ENCODE measurements at places on chromosomes 1 and 21.

DNA sequence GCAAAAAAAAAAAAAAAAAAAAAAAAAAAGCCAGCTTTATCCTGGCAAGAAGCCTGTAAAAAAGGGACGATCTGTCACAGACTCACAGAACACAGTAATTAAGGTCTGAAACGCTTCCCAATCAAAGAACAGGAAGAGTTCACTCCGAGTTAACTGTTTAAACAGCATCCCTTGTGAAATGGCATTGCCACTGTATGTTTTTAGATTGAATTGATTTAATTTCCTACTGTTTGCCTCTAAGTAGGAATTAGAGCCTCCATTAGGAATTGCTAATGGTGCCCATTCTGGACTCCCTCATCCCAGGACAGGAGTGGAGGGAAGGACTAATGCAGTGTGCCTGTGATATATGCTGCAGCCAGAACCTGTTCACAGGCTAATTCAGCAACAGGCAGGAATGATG, 370.8 kb downstream of the RWDD3 start:
- DNase-seq: no peak

GRCh38 chr1:5927506-5928370, 64.5 kb downstream of the NPHP4 start:
- DNase-seq: no peak

DNA sequence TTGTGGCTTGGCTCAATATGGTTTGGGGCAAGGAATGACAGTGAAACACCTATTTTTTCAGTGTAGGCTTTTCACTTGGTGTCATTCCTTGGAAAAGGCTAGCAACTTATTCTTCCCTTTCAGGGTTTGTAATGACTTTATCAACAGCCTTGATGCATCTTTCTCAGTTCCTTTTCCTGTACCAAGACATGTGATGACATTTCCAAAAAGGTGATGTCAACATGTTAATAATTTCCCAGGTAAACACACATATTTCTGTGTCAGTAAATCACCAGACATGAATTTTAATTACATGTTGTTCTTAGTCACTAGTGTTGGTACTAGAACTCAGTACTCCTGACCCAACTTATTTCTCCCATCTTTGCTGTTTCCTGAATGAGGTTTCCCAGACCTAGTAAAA, 37.8 kb upstream of the RRP15 start:
- DNase-seq: no peak

DNA sequence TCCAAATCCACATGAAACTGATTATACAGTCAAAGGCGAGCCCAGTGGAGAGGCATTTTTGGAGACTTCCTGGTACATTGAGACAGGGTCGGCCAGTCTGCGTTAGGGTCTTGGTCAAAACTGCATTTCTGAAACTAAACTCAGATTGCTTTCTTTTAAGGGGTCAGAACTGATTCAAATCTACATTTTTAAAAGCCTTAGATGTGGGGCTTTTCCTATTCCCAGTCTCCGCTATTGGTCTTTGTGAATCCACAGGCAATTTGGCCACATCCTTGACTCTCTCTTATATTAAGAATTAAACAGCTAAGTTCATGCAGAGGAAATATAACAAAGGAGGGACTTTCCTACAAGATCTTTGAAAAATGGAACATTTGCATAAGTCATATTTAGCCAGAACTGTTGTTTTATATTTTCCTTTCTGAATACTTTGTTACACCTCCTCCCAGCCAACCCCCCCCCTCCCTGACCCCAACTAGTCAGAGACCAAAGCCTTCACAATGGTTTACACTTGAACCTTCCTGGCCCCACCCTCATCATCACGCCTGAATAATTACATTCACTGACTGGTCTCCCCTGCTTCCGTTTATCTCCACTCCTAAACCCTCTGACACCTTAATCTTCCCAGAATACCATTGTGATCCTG, 30.9 kb downstream of the SELL start:
- DNase-seq: peak; percentile 17

DNA sequence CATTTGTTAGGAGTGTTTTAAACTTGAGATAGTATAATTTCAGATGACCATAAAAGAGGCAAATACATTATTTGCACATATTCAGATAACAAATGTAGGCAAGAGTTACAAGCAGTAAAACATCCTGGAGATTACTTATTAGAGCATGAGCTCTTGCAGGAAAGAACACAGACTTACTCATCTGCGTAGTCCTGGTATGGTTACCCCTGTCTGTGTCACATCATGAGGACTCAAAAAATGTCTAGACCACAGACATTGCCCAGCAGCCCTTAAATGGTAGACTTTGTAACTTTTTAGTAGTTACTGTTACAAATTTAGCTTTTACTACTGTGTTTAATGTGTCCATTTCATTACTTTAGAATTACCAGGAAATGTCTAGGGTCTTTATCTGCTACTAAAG, 12.8 kb downstream of the CACHD1 start:
- no peak for DNase-seq

- no peak for DNase-seq
Measured at GRCh38 chr1:171434717-171435346, 50.5 kb upstream of the PRRC2C start.

DNA sequence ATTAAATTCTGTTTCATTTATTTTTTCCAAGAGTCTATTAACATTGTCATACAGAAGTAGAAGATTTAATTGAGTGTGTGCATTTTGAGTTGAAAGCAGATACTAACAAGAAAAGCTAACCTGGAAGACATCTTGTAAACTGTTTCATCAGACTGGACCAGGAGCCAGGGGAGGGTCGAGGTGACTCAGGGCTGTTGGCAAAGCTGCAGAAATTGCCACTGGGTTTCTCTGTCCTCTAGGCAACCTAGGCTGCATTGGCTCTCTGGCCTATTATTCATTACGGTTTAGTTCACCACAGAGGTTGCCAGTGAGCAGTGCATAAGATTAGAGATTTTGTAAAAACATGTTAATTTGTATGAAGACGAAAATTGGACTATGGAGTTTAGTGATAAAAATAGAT, 27.5 kb downstream of the ERG start:
- no peak for DNase-seq

DNA sequence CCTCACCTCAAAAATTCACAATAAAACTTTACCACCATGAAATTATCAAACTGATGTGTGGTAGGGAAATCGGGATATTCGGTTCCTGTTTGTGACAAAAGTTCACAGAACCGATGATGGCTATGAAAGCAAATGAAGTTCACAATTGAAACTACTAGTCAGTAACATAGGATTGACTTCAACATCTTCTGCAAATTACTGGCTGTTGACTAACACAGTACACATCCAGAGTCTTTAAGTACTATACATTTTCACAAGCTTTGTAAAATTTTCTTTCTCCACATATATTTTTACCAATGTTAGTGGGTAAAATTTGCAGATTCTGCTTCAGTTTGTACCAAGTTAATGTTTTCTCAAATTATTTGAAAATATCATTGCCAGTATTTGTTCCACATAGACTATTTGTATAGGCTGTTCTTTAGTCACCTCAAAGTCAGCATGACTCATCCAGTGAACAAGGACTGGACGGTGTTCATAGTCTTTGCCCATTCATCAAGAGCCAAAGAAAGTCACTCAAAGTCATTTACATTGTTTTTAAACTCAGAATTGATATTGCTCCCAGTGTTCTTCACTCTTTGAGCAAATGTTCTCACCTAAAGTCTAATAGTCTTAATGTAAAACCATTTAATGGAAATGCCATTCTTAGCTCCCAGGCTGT, 213.4 kb downstream of the USP25 start:
- no peak for DNase-seq

GRCh38 chr21:34736116-34736874, 67.5 kb downstream of the CLIC6 start:
- no peak for DNase-seq

DNA sequence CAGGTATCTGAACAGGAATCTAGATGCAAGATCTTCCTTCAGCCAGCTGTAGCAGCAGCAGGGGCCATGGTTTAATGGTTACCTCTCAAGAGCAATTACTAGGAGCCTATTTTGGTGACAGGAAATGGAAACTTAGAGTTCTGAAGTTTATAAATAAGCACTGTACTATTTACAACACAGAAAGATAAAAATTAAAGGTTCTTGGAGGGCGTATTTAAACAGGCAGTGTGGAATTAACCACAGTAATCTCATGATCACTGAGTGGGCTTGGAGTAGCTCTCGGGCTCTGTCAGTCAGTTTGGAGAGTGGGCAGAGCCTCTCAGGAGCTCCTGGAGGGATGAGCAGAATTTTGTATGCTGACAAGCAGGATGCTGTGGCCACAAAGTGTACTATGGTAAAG, 10.2 kb upstream of the FCRL5 start:
- no peak for DNase-seq

DNA sequence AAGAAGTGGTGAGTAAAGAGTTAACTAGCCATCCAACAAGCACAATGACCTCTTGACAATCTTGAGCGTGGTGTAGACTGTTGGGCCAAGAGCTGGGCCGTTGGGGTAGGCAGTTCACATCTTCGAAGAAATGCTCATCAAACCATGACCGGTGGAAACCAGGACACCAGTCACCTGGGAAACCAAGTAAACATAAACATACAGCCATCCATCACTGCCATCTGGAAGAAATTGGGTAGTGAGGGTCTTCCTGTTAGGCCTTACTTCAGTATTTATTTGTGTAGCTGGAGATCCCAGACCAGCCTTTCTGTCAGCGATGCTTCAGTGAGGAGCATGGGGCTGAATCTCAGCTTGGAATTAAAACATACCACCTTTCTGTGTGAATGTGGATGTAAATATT, 108.1 kb upstream of the HAO2 start:
- no peak for DNase-seq

DNA sequence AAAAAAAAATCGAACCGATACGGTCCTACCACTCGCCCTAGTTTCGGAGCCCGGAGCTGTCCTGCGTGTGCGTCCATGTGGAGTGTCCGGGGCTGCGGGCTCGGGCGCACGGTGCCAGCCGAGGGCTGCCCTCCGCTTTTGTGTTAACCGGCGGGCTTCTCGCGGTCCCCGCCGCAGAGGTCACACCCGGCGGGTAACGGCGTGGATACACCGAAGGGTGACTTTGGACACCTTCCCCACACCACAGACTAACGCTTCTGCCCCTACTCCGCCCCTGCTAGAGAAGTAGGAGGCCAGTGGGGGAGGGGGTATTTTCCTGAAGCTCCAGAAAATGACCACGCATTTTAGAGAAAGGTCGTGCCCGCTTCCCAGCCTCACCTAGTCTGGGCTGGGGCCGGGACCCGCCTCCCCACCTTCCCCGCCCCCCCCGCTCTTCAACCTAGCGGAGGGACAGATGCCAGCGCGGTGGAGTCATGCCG, 609 bp upstream of the ATF3 start:
- no peak for DNase-seq

DNA sequence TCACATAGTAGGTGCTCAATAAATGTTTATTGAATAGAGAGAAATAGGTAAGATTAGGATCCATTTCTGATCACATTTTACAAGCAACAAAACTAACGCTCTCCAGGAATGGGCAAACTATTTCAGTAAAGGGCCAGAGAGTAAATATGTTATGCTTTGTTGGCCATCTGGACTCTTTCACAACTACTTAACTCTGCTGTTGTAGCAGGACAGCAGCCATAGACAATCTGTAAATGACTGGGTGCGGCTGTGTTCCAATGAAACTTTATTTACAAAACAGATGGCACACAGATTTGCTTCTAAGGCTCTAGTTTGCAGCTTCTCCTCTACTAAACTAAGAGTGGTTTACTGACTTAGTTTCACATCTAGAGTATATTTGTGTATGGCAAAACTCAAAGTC, 83.0 kb upstream of the BACH1 start:
- no peak for DNase-seq

DNA sequence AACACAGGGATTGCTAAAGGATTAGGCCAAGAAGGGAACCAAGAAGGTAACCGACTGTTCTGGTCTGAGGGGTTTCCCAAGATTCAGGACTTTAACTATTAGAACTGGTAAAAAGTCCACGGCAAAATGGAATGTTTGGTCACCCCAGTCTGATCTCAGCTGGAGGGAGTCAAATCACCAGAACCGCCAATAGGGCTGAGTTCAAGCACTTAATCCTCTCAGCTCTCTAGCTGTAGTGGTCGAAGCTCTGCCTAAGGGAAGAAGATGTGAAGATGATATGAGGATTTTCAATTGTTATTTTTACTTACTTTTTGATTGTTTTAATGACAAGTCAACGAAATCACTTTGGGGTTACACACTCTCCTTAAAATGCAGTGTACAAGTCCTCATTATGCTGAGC, 29.1 kb downstream of the F5 start:
- DNase-seq: no peak

GRCh38 chr1:166471359-166471758, 304.6 kb upstream of the FAM78B start:
- DNase-seq: no peak

DNA sequence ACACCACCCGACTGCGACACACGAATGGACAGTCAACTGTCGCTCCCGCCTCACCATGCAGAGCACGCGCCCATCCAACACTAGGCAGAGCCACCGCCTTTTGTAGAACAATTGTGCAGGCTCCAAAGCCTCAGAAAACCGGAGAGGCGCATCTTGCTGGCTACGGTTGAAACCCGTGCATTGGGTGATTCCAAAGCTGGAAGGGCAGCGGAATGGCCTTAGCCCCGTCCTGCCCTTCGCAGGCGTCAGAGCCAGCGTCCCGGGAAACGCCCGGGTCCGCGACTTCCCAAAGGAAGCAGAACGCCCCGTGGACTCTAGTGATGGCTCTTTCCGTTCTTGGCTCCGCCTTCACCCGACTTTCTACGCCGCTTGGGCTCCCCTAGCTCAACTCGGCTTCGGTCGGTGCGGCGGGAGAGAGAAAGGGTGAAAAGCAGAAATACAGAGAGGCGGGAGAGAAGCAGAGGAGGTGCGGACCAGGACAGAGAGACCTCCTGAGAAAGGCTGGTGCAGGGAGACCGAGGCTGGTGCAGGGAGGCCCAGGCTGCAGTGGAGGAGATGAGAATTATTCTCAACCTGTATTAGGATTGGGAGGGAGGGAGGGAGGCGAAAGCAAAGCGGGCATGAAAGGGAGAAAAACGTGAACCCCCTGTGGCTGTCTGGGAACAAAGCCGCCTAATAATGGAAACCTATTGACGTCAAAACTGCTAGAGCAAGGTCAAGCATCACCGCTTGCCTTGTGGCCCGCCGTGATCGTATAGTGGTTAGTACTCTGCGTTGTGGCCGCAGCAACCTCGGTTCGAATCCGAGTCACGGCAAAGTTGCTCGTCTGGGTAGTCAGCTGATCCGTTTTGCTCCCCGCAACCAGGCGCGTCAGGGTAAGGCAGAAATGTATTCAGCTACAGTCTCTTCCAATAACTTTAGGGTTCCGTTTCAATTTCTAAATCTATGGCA, 99.5 kb downstream of the PRKAB2 start:
- no peak for DNase-seq

GRCh38 chr1:160717306-160717705, 5.7 kb upstream of the CD48 start:
- no peak for DNase-seq

DNA sequence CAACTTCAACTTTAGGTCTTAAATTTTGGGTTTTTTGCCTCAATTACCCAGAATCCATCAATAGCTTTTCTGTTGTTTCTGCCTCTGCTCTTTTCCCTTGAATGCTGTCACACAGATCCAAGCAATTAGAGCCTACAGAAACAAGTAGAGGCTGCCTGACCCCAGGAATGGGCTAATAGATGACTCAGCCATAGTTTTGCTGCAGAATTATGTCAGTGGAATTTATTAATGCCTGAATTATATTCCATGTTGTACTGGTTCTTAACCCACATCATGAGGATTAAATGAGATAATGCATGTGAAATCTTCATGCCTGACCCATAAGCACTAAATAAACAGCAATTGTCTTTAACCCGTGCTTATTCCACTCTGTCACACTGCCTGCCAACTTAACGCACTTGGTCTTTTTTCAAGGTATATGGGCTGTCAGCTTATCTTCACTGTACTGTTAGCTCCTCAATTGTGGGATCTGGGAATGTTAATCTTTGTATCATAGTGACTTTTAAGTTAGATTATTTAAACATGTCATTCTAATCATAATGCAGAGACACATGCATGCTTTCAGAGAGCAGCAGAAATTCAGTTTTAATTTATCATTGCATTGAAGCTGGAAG, 213.3 kb downstream of the ROR1 start:
- no peak for DNase-seq

Data from left colon (tissue), 2 donors.